ENCODE measurements at places on chromosomes 16 and 17. TPM values are rescaled to one million over a fixed set of nuclear protein-coding genes. Genes with fewer than 3 reads are reported as not detected.
A peak's percentile ranks its signal among the peaks of the same experiment; 100 is the strongest.

CLDN6 gene
- 0.70 TPM for total RNA-seq

ODAD4 gene
- 0.35 TPM for total RNA-seq

CPHXL2 gene
- not detected for total RNA-seq

GRCh38 chr16:85365120-85365519, 248.0 kb upstream of the GSE1 start:
- no peak for DNase-seq

- no peak for DNase-seq
Measured at GRCh38 chr17:64460955-64461354, 12.0 kb downstream of the MILR1 start.

DNA sequence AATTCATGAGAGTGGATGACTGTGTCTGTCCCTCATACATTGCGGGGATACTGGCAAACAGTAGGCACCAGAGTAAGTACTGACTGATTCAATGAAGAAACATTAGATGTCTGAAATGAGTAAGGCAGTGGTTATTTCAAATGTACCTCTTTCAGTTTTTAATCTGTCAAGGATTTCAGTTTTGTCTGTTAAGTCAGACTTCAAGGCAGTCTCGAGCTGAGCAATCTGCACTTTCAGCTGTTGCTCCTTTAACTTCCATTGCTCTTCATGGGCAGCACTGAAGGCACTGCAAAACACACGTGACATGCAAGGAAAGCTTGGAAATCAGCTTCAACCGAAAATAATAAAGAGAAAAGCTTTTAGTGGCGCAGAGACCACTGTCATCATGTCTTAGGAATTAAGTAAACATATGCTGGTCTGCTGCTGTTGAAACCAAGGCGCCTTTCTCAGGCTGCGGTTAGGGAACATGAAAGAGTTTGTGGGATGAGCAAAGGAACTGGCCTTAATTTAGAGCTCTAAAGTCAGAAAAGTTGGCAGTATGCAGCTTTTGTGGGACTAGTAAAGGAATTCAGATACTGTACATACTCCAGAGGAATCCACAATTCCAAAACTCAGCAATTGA, 38.8 kb downstream of the RPGRIP1L start:
- no peak for DNase-seq

- DNase-seq: no peak
Measured at GRCh38 chr17:61429274-61429673, 22.9 kb upstream of the TBX4 start.

- no peak for DNase-seq
Measured at GRCh38 chr17:48930435-48930873, 14.2 kb downstream of the SNF8 start.

GRCh38 chr16:27463741-27464591, 62.0 kb downstream of the IL21R start:
- no peak for DNase-seq

DNA sequence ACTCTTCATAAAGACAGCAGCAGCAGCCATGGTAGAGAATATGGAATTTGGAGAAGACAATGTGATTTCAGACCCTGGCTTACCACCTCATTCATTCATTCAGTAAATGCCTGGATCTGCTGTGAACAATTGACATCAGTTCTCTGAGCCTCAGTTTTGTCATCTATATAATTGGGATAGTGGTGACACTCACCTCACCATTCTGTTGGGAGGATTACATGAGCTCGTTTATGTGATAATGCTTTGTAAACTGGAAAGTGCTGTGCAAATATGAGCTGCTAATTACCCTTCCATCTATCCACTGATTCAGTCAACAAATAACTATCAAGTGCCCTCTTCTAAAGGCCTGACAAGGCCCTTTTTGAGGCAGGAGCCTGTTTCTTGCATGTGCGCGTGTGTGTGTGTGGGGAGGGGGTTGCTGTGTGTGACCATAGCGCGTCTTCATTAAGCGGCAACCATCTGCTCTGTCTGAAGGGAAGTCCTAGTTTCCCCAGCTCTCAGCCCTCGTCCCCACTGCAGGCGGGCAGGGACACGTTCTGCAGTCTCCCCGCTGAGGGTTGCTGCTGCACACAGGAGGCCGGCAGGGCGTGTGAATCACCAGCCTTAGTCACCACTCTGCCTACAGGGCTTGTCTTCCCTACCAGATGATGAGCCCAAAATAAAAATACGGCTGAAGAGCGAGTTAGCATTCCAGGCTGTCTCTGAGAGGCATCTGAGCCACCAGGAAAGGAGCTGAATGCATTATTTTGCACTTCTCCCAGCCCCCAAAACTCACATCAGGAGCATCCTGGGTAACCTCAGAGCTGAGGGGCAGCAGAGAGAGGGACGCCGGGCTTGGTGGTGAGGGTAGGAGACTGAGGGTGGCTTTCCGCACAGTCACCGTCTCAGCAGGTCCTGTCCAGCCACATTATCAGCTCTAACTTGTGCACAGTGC, 19.9 kb downstream of the ARL4D start:
- peak; percentile 78 for DNase-seq

GRCh38 chr17:64006361-64007088, 8.4 kb downstream of the PRR29 start:
- no peak for DNase-seq

- no peak for DNase-seq
Measured at GRCh38 chr17:1035546-1036170, 38.7 kb downstream of the TIMM22 start.

DNA sequence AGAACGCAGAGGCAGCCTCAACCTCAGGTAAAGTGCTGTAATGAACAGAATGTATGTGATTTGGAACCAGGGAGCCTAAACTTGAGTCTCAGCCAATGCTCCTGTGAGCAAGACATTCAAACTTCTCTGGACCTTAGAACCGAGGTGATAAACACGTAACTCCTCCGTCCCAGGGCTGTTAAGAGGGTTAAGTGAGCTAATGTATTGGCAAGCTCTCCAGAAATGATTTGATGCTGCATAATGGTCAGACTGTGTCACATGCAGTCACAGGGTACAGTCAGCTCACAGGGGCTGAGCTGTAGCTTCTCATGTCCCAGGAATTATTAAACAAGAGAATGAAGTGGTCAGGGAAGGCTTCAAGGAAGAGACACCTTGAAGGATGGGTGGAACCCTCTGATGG, 10.0 kb upstream of the SLC4A1 start:
- no peak for DNase-seq

GRCh38 chr17:36048066-36048465, 16.0 kb upstream of the CCL18 start:
- DNase-seq: no peak

DNA sequence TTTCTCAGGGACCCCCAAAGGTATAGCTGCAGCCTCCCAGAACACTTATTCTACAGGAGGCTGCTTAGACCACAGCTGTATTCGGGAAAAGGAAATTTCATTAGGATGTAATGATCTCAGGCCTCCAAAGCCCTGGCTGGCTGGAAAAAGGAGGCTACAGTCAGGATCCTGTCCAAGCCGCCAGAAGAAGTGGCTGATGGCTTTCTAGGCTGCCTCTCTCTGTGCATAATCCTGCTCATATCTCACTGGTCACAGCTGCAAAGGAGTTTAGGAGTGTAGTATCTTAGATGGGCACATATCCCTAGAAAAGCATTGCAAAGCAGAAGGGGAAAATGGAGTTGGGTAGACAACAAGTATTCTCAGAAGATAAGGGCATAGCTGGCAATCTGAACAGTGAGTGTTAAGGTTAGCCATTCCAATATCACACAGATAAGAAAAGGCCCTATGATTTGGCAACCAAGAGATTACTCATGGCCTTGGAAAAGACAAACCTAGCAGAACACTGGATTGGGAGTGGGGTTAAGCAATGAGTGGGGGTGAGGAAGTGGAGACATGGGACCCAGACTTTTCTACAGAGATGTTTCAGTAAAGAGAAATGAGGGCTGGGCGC, 26.0 kb upstream of the PRKCA start:
- peak; percentile 36 for DNase-seq

- DNase-seq: peak; percentile 52
Measured at GRCh38 chr16:29784901-29785500, 5.5 kb upstream of the KIF22 start.

- DNase-seq: no peak
Measured at GRCh38 chr17:13537167-13537731, 64.5 kb downstream of the HS3ST3A1 start.

DNA sequence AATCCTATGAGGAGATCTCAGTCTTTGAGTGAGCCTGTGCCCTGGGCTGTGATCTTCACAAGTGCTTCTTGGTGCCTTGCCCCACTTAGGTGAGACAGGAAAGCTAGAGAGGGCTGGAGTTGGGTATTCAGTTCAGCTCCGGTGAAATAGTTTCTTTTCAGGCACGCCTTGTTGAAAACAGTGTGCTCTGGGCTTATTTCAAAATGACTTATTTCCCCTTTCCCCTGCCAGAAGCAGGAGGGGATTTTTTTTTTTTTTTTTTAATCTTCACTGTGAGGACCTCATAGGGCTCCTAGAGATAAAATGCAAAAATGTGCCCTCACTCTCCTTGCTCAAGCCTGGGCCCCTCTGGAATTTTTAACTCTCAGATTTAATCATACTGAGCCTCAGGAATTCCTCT, 27.2 kb downstream of the MOSMO start:
- DNase-seq: no peak

DNA sequence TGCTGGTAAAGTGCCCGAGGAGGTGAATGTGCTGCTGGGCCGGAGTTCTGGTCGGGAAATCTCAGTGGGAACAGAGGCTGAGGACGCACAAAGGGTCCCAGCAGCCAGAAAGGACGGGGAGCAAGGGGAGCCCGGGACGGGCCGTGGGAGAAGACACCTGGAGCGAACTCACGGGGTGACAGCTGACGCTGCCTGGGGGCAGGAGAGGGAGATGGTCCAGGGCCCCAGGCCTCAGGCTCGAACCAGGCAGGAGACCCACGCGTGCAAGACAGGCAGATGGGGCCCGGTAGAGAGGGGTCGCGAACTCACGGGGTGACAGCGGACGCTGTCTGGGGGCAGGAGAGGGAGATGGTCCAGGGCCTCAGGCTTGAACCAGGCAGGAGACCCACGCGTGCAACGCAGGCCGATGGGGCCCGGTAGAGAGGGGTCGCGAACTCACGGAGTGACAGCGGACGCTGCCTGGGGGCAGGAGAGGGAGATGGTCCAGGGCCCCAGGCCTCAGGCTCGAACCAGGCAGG, 72.9 kb downstream of the METRNL start:
- no peak for DNase-seq

DNA sequence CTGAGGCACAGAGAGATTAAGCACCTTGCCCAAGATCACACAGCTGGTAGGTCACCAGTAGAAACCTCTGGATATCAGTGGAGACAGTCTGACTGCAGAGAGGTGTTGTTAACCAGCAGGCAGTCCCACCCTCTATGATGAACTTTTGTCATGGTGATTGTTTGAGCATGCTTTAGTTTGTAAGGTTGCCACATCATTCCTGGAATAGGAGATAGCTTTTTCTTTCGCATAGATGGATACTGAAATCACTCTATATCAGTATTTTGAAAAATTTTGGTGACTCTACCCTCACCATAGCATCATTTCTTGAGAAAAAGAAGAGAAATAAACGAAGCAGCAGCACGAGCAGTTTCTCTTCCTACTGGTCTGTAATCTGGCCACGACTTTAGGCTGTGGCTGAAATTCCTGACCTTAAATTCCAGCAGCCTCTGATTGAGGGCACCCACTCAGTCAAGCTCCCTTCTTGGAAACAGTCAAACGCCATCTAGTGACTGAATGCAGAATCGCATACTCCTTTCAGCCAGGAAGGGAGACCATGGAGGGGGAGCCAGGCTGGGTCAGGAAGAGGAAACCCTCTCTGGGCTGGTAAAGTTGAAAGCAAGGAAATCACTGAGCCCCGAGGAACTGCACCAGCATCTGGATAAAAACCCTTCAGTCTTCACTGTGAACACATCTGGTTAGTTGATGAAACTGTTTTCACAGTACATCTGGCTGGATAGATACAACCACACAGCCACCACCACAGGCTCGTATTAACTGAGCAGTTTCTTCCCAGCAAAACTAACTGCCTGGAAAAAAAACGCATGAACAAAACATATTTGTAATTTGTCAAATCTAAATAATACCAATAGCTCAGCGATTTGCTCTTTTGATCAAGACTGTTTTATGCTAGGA, 108.5 kb upstream of the XYLT1 start:
- peak; percentile 1 for DNase-seq

DNA sequence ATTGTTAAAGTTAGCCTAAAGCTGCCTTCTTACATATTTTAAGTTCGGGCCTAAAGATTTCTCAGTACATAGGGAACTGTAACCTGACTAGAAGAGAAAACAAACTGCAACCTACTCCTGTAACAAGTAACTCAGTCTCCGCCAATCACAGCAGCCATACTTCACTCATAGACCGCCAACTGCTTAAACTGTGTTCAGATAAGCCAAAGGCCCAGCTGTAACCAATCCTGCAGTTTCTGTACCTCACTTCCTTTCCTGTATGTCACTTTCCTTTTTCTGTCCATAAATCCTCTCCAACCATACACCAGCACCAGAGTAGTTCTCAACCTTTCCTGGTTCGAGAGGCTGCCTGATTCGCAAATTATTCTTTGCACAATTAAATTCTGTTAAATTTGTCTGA, 41.5 kb downstream of the GLG1 start:
- no peak for DNase-seq

DNA sequence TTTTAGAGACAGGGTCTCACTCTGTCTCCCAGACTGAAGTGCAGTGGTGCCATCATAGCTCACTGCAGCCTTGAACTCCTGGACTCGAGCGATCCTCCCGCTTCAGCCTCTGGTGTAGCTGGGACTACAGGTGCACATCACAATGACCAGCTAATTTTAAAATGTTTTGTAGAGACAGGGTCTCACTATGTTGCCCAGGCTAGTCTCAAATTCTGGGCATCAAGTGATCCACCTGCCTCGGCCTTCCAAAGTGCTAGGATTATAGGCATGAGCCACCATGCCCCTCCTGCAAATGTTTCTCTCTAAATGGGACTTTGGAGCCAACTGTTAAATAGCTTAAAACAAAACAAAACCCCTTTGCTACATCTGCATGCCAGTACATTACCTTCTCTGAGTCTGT, 82.2 kb upstream of the BRD7 start:
- no peak for DNase-seq

DNA sequence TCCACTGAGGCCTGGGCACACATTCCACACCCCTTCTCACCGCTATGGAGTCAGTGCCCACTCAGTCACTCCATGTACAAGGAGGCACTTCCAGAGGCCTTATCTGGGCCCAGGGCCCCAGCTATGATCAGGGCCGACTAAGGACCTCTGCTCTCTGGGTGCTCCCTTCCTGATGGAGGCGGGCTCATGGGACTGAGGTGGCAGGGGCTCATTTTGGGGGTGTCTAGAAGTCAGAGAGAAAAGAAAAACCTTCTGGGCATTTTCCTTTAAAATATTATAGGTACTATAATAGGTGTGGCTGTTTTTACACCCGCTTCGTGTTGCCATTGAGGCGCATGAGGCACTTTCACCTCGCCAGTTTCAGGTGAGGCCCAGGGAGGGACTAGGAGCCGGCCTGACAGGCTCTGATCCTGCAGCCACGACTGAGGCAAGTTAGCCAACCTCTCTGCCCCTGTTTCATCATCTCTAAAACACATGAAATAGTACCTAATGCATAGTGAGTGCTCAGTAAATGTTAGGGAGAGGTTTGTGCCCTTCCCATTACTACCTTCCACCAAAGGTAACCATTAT, 14.4 kb downstream of the B9D1 start:
- DNase-seq: no peak

All from renal cortical epithelial cell (primary cell).